ENCODE measurements at places on chromosomes 7 and 10.

GRCh38 chr10:42952931-42953683, 123.8 kb upstream of the RET start:
- no peak for DNase-seq

DNA sequence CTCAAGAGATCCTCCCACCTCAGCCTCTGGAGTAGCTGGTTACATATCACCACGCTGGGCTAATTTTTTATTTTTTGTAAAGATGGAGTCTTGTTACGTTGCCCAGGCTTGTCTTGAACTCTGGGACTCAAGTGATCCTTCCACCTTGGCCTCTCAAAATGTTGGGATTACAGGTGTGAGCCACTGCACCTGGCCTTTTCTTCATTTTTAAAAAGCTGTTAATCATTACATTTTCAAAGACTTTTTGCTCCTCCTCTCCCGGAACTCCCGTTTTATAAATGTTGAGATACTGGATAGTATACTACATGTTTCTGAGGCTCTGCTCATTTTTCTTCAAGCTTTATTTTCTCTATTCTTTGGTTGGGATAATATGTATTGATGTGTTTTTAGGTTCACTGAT, 16.4 kb downstream of the AOAH start:
- DNase-seq, result no peak

DNA sequence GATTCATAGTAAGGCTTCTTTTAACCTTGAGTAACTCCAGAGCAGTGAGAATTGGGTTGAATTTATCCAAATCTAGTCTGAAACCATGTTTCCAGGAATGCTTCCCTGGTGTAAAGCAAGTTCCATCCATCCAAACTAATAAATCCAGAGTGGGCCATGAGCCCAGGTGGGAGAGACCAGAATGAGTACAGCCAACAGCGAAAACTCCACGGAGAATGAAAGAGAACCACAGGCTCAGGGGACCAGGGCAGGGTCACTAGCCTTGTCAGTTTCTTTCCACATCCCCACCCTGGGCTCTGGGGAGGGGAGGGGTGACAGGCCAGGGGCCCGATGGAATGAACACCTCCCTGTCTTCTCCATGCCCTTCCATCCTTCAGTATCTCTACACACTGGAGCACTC, 180.1 kb downstream of the NEURL1 start:
- no peak for DNase-seq

DNA sequence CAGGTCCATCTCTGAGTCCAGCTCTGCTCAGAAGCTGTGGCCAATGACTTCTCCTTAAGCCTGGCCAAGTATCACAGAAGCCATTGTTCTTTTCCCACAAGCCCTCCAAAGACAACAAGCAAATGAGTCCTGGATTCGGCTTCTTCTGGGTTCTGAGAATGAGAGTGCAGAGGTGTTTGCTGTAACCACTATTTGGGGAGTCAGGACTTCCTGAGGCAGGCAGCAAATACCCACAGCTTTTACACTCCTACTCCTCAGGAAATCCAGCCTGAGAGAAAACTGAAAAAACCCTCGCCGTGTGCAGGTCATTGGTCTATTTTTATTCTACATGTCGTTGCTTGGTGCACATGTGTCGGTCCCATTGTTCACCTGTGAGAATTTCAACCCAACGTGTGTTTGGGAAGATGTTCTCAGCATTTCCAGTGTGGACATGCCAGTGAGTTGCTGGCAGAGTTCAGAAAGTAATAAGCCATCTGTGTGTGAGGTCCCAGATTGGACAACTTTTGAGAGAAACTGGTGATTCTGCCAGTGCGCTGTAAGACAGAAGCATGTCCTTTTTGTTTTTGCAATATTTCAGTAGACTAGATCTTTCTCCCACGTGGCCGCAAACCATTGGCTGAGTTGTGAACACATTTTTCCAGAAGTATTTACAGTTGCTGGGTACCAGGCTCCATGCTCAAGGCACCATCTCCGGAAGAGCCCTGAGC, 121.6 kb upstream of the LYZL2 start:
- no peak for DNase-seq

DNA sequence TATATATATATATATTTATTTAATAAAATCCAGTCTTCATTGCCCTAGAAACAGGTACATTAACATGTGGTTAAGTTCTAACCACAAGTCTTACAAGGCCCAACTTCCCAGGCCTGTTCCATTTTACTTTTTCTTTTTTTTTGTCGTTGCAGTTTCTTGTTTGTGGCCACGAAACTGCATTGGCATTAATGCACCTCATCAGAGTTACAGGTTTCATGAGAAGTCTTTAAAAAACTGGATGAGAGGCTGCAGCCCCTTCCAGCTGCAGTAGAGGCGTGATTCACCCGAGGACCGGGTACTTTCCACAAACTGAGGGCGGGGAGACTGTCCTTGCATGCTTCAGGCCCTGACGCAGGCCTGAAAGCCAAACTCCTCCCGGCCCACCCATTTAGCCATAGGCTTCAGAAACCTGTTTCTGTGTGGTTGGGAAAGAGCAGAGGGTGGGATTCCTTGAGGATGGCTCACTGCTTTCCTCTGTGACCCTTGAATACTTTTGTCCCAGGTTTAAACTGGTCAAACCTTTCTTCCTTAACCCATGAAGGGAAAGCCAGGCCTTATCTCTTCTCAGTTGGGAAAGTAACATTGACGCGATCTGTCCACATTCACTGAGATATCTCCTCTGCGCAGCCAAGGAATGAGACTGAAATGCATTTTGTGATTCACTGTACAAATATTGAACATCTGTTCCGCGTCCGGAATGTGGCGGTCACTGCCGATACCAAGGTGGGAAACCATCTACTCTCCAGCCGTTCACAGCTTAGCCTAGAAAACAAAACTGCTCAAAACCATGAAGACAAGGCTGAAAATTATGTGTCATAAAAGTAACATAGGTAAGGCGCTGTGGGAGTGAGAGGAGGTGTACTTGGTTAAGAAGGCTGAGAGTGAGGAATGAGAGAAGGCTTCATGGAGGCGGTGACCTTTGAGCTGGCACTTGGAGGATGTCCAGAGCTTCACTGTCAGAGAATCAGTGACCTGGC, 311.7 kb downstream of the GATA3 start:
- no peak for DNase-seq

DNA sequence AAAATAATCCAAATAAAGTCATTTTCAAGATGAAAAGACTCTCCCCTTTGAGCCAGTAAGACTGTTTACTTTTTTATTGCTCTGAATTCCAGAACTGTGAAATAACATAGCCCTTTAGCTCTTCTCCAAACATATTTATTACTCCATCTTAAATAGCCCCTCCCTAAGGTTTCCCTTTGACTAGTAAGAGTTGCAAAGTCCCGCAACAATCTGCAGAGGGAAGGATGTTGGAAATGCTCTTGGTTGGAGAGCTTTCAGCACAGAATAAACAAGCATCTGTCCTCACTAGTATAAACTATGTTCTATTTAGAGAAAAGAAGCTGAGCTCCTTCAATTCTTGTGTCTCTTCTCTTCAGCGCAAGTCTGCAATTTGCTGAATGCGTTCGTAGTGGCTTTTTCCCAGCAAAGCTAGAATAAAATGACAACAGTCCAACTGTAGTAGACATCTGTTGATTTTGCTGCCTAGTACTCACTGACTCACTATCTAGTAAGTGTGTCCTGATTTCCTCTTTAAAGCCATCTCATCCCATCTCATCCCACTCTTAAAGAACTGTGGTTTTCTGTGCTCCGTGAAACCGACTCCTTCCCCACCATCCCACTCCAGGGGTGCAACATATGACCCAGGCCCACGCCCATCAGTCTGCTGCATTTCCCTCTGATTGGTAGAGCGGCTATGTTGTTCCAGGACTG, 104.0 kb downstream of the FAM107B start:
- DNase-seq, result no peak

- no peak for DNase-seq
Observed at GRCh38 chr7:2274666-2275065, 32.6 kb downstream of the NUDT1 start.

GRCh38 chr10:10551596-10552301, 465.9 kb upstream of the CELF2 start:
- DNase-seq, result no peak

DNA sequence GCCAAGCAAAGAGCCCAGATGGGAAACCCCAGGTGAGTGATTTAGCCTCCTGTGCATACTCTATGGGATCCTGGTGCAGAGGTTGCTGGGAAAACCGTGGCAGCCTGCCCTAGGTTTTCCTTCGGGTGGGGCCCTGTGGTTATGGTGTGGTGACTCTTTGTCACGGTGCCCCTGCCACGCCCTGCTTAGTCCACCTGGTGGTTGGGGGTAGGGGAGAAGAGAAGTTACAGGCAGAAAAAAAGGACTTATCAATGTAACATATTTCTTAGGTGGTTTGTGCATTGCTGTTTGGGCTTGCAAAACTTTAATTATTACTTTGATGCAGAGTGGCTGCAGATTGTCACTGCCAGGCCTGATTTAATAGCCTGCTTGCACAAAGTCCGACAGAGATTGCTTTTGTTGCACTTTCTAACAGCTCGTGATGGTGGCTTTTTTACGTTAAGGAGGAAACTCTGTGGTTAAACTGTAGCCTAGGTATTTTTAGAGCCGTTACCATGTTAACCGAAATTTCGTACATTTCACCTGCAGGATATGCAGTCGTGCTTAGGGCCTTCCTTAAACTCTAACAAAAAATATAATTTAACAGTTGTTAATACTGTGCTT, 197.4 kb downstream of the RNLS start:
- no peak for DNase-seq

- no peak for DNase-seq
Observed at GRCh38 chr7:152369518-152369917, 66.3 kb downstream of the KMT2C start.

DNA sequence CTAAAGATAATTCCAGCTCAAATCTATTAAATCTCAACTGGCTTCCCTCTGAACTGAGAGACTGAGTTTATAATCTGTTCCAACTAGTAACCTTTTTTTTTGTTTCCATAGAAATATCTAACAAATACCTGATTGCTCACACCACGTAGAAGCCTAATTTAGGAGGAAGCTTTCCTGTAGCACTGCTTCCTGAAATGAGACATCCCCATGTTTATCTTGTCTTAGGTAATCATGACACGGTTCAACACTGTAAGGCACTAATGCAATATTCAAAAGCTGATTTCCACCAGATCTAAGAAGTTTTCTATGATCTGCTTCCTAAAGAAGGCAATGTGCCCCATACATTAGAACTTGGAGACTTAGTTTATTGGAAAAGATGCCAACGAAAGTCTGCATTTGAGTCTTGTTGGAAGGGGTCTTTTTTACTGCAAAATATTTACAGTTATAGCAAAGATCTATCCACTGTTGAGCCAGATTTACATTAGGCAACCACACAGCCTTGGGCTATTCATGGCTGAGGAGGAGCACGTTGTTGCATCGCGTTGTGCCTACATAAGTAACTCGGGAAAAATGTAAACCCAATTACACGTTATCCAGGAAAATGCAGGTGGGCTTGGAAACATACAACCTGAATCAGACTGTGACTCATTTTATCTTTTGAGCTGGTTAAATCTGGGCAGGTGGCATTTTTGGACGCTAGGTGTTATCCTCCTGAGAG, 66.3 kb downstream of the VIPR2 start:
- no peak for DNase-seq
